ENCODE measurements at places on chromosomes 5 and 9.

DNA sequence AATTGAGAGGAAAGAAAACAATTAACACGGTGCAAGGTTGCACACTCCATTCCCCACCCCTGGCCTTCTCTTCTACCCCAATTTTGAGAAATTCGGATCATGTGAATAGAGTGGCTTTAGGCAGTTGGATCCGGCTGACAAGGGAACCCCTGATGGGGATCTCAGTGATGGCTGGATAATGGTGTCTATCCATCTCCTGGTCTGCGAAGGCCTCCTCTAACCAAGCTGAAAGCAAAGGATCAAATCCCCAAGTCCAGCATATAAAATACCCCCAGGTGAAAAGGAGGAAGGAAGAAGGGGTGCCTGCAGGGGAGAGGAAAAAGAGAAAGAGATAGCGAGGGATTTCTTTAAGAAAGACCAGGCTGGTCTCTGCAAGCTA lies 16.0 kb downstream of the NR2F1 start:
- DNase-seq: no peak

DNA sequence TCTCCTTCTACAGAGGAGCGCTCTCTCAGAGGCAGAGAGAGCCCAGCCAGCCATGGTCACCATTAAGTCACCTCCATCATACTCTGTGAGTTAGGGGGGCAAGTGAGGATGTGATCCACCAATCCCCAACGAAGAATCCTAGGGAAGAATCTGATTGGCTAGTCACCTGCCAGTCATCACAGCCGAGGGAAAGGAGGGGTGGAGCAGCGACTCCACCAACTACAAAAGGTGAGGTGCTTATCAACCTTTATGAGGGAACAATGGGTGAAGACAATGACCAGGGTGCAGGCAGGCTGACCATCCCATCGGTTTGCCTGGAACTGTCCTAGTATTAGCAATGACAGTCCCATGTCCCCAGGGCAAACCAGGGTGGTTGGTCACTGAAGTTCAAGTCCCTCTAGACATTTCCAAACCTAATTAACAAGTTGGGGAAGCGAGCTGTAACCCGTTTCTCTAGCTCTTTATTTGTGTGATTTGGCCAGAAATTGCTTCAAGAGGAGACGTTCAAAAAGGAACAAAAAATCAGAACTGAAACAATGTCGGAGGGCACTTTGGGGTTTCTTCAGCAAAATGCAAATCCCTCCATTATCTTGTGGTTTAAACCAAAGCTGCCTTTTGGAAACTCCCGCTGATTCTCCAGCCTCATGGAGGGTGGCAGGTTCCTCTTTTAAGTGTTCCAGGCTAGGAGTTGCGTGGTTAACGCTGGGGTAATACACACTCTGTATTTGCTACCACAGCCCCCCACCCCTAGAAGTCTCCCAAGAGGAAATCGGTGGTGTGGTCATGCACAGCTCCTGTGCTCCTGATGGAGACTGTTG lies 18.8 kb upstream of the FCN1 start:
- DNase-seq: peak; percentile 96

DNA sequence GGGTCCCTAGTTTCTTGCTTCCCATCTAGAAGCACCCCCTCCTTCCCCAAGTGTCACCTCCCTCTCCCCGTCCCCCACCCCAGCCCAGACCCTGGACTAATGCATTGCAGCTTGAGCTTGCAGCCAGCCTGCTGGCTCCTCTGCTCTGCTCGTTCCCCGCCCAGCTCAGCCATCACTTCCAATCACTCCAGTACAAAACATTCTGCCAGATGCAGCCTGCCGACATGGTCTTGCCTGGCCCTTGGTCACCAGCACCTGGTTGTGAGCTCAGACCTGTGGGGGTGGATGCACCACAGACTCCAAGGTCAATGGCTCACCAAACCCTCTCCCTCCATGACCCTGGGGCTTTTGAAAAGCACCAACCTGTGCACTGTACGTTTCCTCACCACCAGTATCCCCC lies 172.9 kb upstream of the SMIM23 start:
- no peak for DNase-seq

- DNase-seq: peak; percentile 30
Measured at GRCh38 chr5:79020861-79021561, 35.9 kb upstream of the ARSB start.

DNA sequence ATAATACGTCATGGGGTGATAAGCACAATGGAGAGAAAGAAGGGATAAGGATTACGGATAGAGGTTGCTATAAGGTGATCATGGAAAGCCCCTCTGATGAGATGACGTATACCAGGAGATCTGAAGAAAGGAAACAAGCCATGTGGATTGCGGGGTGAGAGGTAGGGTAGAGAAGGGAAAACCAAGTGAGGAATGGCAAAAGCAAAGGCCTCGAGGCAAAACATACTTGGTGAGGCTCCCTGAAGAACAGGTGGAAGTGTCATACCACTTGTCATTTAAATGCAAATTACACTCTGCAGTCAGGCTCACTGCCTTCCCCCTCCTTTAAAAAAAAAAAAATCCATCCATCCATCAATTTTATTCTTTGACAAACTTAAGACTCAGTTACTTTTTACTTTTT lies 420.8 kb downstream of the RAB3C start:
- DNase-seq: no peak

GRCh38 chr5:123007182-123007581 lies 29.3 kb downstream of the PPIC start:
- DNase-seq: no peak

DNA sequence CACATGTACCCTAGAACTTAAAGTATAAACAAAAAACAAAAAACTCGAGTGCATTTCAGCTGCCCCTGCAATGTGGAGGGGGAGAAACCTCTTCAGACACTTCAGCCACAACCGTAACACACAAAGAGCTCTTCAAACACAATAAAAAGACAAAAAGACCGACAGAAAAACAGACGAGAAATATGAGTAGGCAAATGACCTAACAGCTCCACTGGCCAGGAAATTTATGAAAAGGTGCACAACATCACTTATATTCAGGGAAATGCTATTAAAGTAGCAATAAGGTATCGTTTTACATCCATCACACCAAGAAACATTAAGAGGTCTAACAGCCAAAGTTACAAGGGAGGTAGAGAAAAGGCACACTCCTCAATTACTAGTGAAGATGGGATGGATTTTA lies 6.2 kb downstream of the ZBED3 start:
- DNase-seq: no peak

DNA sequence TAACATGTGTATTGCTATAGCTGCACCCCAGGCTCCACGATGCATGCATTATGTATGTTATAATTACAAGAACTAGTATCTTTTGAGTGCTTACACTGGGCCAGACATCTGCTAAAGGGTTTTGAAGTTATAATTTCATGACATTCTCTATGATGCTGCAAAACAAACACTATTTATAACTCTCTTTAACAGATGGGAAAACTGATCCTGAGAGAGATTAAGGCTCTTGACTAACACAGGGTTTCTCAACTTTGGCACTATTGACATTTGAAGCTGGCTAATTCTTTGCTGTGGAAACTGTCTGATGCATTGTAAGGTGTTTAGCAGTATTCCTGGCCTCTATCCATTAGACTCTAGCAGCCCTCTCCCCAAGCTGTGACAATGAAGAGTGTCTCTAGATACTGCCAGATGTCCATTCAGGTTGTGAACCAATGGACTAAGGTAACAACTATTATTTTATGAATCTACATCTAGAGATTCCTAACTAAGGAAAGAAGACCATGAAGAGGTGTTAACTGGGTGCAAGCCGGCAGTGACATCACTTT lies 258.6 kb downstream of the ASTN2 start:
- no peak for DNase-seq

DNA sequence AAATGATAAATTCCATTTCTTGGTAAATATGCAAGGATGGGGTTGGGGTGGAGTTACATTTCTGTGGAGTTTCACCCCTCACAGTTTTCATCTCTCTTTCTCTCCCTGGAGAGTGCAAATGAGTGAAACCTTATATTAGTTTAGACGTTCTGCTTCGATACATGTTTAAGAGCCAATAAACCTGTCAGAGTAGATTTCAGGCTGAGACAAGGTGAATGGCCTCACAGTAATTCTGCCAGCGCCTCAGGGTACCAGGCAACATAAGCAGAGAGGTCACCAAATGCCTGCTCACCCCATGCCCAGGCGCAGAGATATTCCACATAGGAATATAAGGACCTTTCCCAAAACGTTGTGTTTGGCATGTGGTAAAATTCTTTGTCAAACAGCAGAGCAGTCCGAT lies 154.9 kb upstream of the VLDLR start:
- no peak for DNase-seq

GRCh38 chr9:77909306-77909705 lies 122.3 kb downstream of the GNAQ start:
- no peak for DNase-seq

- DNase-seq: no peak
Measured at GRCh38 chr9:96487949-96488348, 38.0 kb downstream of the HABP4 start.

GRCh38 chr5:143168921-143169810 lies 234.3 kb downstream of the NR3C1 start:
- no peak for DNase-seq

GRCh38 chr5:6490693-6491092 lies 42.0 kb downstream of the UBE2QL1 start:
- DNase-seq: no peak

- DNase-seq: no peak
Measured at GRCh38 chr5:59660737-59661136, 232.8 kb downstream of the PDE4D start.

DNA sequence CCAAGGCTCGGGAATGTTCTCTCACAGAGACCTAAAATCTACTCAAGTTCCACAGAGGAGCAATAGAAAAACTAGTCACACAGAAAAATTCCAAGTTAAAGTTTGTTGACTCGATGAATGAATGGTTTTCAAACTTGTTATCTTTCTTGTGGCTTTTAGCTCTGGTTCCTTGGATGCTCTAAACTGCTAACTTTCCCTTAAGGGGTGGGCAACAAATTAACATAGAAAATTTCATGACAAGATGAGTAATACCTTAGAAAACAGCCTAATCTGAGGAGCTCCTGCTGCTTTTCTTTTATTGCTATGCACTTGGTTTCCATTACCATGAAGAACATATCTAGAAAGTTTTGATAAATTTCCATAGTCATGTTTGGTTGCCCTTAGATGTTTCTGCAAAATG lies 100.2 kb upstream of the CCDC112 start:
- no peak for DNase-seq

- no peak for DNase-seq
Measured at GRCh38 chr5:82698026-82698425, 379.2 kb downstream of the TMEM167A start.

- peak; percentile 51 for DNase-seq
Measured at GRCh38 chr5:119398727-119399466, 43.1 kb downstream of the TNFAIP8 start.

DNA sequence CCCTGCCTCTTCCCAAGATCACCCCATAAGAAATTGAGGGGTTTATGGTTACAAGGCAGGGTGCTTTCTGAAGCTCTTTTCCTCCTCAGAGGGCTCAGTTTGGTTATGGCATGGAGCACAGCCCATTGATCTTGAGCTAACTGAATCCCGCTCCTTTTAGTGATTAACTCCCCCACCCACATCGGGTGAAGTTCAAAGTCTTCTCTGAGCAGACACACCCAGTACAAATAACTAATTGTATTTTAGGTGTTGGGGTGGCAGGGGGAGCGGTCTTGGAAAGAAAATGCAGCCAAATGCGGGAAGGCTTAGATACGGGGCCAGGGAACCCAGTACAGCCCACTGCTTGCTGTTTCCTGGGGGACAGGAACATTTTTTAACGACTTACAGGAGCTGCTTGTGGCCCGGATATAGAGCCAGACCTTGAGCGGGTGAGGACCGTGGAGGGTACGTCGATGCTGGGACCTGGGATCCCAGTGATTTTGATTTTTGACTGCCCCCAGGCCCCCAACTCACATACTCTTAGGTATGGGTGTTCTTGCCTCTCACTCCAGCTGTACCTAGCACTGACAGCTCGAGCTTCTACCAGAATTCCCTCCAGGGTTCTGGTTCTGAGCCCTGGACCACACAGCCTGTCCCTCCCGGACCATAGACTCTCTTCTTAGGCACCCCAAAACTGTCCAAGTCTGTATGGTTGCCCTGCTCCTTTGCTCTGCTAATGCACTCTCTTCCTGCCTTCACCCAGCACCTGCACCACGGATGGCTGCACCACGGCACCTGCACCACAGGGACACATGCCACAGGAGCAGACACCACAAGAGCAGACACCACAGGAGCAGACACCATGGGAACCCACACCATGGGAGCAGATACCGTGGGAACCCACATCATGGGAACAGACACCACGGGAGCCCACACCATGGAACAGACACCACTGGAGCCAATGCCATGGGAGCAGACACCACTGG lies 18.3 kb upstream of the RXRA start:
- no peak for DNase-seq

- peak; percentile 81 for DNase-seq
Measured at GRCh38 chr5:88690409-88691229, 192.4 kb downstream of the MEF2C start.

DNA sequence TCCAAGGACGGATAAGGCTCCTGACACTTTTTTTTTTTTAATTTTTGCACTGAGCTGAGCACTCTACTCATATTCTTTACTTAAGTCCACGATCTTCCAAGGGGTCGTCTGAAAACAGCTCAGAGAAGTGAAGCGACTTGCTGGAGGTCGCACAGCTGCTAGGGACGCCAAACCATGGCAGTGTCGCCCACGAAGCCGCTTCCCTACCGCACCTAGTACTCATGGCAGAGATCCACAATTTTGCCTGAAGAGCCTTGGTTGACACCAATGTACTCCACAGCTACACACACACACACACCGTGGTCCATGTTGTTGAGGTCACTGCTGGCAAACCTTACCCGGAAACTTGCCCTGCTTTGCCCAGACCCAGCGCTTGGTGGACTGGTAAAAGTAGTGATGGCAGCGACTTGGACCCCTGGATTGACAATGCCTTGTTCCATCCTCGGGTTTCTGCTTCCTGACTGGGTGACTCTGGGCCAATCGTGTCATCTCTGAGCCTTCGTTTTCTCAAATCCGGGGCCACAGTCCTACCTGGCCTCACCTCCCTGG lies 521 bp upstream of the SLIT3 start:
- no peak for DNase-seq

- DNase-seq: no peak
Measured at GRCh38 chr9:84327184-84327583, 13.4 kb downstream of the SLC28A3 start.

GRCh38 chr9:18365651-18366050 lies 108.3 kb upstream of the ADAMTSL1 start:
- DNase-seq: no peak

GRCh38 chr9:107721705-107722245 lies 232.2 kb upstream of the KLF4 start:
- no peak for DNase-seq

DNA sequence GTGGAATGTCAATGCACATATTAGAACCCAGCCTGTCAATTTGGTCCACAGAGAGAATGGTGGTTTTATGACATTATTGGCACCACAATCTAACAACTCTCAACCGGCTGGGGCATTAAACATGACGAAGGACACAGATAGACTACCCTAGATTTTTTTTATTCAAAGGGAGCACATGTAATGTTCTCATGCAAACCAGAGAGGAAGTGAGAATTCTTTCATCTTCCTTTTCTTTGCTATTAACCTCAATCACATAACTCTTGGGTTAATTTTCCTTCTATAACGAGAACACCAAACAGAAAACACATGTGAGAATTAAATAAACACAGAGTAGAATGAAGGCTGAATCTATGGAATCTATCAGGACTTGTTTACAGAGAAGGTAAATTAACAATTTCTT lies 94.9 kb upstream of the TNC start:
- DNase-seq: no peak
